GM10248 (cell line): ENCODE measurements at places on chromosomes 7 and 10.

DNA sequence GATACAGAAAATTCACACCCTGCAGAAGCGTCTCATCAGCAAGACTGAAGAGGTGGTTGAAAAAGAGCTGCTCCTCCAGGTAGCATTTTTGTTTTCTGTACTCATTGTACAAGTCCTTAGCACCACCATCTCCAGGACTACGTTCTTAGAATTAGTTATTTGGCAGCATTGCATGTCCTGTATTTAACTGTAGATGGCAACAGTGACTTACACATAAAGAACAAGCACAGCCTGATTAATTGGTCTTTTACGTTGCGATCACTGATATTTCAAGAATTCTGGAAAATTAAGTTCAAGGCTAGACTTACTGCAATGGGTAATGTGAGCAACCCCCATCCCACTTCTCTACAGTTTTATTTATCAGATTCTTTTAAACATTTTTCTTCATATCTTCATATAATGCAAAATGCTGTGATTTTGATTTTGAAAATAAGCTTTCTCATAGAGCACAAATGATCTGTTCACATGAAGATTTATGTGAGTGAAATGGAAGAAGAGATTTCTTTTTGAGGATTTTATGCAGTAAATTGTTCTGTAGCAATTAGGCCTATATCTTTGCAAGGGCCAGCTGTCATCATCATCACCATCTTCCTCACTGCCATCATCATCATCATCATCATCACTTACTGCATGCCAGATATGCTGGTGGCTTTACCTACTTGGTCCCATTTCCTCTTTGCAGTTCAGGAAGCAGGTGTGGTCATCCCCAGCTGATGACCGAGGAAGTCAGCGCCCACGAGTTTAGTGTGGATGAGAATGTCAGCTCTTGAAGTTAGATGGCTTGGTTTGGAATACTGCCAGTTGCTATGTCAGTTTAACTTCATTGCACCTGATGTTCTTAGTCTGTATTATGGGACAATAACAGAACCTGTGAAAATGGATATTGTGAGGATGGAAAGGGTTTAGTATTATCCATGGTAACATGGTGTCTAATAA is 53.4 kb downstream of the CFAP58 start:
- DNase-seq: no peak

DNA sequence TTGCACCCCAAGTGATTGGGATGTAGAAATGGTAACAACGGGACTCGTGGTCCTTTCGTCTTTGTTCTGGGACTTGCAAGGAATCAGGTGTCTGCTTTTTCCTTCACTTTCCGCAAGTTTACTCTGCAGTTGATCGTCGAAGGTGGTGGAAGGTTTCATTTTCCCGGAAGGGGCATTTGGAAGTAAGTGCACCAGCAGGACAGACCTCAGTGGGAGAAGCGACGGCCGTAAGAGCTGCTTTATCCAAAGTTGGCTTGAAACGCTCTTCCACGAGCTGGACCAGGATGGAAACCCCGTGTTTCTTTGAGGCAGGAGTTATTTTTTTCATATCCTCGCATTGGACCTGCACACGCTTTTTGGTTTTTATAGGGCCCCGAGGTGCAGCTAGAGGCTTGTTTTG is 1.2 kb downstream of the BRI3 start:
- no peak for DNase-seq

- peak; percentile 18 for DNase-seq
Observed at GRCh38 chr7:24572393-24572996, 757 bp upstream of the PALS2 start.

DNA sequence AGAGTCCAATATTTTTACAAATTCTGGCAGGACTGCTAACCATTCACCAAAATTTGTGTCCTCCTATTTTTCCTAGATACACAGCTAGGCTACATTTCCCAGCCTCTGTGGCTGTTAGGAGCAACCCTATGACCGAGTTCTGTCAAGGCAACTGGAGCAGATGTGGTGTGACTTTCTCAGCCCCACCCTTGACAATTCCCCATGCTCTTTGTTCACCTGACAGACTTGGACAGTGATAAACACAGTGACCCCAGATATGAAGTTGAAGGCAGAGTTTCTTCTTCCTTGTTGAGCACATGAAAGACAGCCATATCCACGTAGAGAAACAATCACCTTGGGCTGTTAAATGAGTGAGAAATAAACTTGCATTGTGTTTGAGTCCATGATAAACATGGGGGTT is 1162.1 kb downstream of the SORCS3 start:
- DNase-seq: no peak
